Effector memory CD4-positive, alpha-beta T cell (primary cell): ENCODE measurements at places on chromosomes 2 and 18.

- DNase-seq: no peak
Measured at GRCh38 chr2:12210016-12210933, 463.8 kb downstream of the LPIN1 start.

- no peak for DNase-seq
Measured at GRCh38 chr2:66539452-66539851, 104.5 kb downstream of the MEIS1 start.

- DNase-seq: no peak
Measured at GRCh38 chr2:150209746-150210145, 277.7 kb downstream of the RND3 start.

- DNase-seq: no peak
Measured at GRCh38 chr2:60365556-60365955, 187.9 kb downstream of the BCL11A start.
